ENCODE measurements at places on chromosomes 1 and 21. TPM values are rescaled to one million over a fixed set of nuclear protein-coding genes. Genes with fewer than 3 reads are reported as not detected.

SLAMF9 gene
- 0.43 TPM for total RNA-seq

C1QA gene
- total RNA-seq: not detected

KIF17 gene
- total RNA-seq: 1.8 TPM

KRTAP7-1 gene
- total RNA-seq: not detected

RNU1-4 gene
- total RNA-seq: not detected

CA6 gene
- total RNA-seq: not detected

NPR1 gene
- total RNA-seq: 3.2 TPM

SPATA1 gene
- 0.71 TPM for total RNA-seq

Data from A549 treated with dexamethasone at 1 μM for 4 hours (cell line).